Mesenteric fat pad (tissue), 1 donor: ENCODE measurements at places on chromosomes 16 and 17. TPM values are rescaled to one million over a fixed set of nuclear protein-coding genes. Genes with fewer than 3 reads are reported as not detected.

TCAP gene
- total RNA-seq, result 0.64 TPM

GH1 gene
- total RNA-seq, result not detected

PHOSPHO1 gene
- 1.8 TPM for total RNA-seq

SLC16A11 gene
- 0.84 TPM for total RNA-seq

SYNGR3 gene
- not detected for total RNA-seq

HSPB9 gene
- total RNA-seq, result not detected

DRC3 gene
- total RNA-seq, result 0.32 TPM

TMEM220 gene
- 20.8 TPM for total RNA-seq

TERB1 gene
- total RNA-seq, result not detected

CXCL16 gene
- 51.3 TPM for total RNA-seq

NRN1L gene
- total RNA-seq, result not detected

AHSP gene
- not detected for total RNA-seq

CA4 gene
- total RNA-seq, result 100 TPM

SLC12A4 gene
- total RNA-seq, result 113 TPM

PKMYT1 gene
- total RNA-seq, result 0.58 TPM

PDIA2 gene
- total RNA-seq, result 2.2 TPM

TPSD1 gene
- not detected for total RNA-seq

APPBP2 gene
- total RNA-seq, result 45.8 TPM

OR1A1 gene
- not detected for total RNA-seq

CBFA2T3 gene
- total RNA-seq, result 8.5 TPM

CHD9 gene
- total RNA-seq, result 100 TPM

ABI3 gene
- total RNA-seq, result 12.5 TPM

KRTAP3-3 gene
- total RNA-seq, result not detected

GRIN2C gene
- 0.45 TPM for total RNA-seq

MMP25 gene
- 21.6 TPM for total RNA-seq

ABCC11 gene
- 0.22 TPM for total RNA-seq

TSPAN10 gene
- 0.29 TPM for total RNA-seq

CCL1 gene
- total RNA-seq, result not detected

LRRC36 gene
- total RNA-seq, result 0.22 TPM

CHD9NB gene
- 0.48 TPM for total RNA-seq

NOG gene
- total RNA-seq, result 0.74 TPM

TSNAXIP1 gene
- total RNA-seq, result 1.1 TPM

FBXW10 gene
- 0.51 TPM for total RNA-seq

MSL1 gene
- total RNA-seq, result 77.0 TPM

MPP2 gene
- total RNA-seq, result 2.3 TPM

ABHD15 gene
- 38.3 TPM for total RNA-seq

AKAP10 gene
- total RNA-seq, result 29.5 TPM

NACA2 gene
- not detected for total RNA-seq

CMTM1 gene
- 6.4 TPM for total RNA-seq

CPHXL2 gene
- total RNA-seq, result not detected

PRAC2 gene
- not detected for total RNA-seq

CSH1 gene
- not detected for total RNA-seq

RBL2 gene
- 60.0 TPM for total RNA-seq

MGAT5B gene
- 1.1 TPM for total RNA-seq

CDRT15 gene
- not detected for total RNA-seq
